ENCODE measurements at places on chromosomes 13 and 19.

DNA sequence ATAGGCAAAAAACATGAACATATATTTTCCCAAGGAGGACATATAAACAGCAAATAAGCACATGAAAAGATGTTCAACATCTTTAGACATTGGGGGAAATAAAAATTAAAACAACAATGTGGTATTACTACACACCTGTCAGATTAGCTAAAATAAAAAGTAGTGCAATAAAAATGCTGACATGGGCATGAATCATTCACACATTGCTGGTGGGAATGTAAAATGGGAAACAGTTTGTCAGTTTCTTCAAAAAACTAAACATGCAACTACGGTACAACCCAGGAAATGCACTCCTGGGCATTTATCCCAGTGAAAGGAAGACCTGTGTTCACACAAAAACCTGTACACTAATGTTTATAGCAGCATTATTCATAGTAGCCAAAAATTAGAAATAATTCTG, 5.3 kb upstream of the SUCLA2 start:
- DNase-seq: no peak

DNA sequence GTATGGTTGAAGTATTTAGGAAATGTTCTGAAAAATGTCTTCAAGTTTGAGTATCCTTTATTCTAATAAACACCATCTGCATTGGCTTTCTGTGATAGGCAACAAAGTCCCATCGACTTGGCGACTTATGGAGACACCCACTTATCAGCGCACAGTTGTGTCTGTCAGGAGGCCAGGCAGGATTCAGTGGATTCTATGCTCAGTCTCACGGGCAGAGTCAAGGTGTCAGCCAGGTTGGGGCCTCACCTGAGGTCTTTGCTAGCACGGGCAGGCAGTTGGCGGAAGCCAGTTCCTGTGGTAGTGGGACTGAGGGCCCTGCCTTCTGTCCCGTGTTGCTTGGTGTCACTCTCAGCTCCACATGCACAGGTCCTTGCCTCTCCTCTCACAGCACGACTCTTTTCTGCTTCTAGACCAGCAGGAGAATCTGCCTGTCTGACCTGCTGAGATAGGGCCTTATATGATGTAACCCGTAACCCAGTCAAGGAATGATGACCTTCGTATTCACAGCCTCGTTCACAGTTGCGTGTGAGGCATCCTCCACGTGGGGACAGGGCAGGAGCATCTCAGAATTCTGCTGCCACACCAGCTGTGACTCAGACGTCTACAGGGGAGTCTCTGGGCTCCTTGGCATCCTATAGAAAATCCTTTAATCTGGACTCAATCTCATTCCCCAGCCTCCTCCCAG, 10.0 kb downstream of the CUL4A start:
- DNase-seq: no peak

- DNase-seq: no peak
These were observed 94.1 kb upstream of the SLC7A1 start for GRCh38 chr13:29689548-29689947.

- no peak for DNase-seq
These were observed 824 bp downstream of the TSEN34 start for GRCh38 chr19:54191811-54192453.

DNA sequence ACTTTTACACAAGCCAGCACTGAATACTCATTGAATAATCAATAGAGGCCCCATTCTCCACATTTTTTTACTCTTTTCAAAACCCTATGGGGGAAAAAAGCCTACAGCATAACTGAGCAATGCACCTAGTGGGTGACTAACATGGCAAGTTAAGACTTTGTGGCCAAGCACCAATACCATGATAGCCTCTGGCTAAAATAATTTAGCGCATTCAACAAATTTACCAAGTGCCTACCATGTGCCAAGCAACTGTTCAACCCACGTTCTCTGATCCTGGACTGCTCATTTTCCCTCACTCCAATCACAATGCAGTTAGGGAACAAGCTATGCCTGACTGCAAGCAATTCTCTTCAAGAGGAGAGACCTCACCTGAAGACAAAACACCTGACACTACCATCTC, 3.0 kb downstream of the ANKRD10 start:
- peak; percentile 21 for DNase-seq

DNA sequence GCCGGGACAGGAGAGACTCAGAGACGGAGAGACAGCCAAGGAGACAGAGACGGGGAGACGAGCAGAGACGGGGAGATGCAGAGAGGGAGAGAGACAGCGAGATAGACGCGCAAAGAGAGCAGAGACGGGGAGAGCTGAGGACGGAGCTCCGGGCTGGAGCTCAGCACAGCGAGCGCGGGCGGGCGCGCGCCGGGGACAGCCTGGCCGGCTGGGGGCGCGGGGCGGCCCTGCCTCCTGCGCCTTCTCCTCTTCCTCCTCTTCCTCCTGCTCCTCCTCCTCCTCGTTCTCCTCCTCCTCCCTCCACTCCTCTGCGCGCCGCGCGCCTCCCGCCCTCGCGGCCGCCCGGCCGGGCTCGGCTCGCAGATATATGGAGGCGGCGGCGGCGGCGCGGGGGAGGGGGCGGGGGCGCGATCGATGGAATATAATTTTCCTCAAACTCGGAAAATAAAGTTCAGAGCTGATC, at the start of gene ERFL:
Gene ERFL (minus strand): TSS at position 229 of the 463 bp plus-strand sequence. CDS start 15,530 bp downstream, outside the sequence.
- no peak for DNase-seq

GRCh38 chr19:2149980-2150793, 1.2 kb downstream of the AP3D1 start:
- peak; percentile 33 for DNase-seq

GRCh38 chr13:94515374-94515773, 35.9 kb upstream of the DCT start:
- no peak for DNase-seq

DNA sequence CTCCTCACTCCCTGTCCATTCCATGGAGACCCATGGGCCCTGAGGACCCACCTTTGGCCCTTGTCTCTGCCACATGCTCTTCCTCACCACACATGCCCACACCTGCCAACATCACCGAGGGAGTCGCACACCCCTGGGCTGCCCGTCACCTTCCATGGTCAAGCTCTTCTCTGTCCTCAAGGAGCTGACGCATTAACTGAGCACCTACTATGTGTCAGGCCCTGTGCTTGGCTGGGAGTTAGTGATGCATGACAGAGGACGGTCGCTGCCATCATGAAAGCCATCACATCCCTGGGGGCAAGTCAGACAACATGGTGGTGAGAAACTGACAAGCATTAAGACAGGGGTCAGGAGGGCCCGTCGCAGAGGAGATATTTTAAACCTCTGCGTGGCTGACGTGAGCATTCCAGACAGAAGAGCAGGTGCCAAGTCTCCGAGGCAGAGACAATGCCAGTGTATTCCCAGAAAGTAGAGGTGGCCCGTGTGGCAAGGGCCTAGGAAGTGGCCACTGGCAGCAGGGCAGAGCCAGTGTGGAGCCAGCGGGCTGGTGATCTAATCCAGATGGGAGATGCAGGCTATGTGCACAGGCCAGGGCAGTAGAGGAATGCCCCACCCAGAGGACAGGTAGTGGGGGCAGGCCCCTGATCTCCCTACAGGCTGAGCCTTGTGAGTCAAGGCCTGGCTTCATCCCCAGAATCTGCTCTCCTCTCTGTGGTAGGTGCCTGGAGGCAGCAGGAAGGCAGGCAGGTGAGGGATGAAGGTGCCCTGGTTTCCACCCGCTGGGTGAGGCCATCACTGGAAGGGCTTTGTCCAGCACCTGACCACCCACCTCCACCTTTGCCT, 21.2 kb downstream of the ELAVL1 start:
- no peak for DNase-seq

- no peak for DNase-seq
These were observed 310.6 kb downstream of the DCT start for GRCh38 chr13:94168783-94169453.

DNA sequence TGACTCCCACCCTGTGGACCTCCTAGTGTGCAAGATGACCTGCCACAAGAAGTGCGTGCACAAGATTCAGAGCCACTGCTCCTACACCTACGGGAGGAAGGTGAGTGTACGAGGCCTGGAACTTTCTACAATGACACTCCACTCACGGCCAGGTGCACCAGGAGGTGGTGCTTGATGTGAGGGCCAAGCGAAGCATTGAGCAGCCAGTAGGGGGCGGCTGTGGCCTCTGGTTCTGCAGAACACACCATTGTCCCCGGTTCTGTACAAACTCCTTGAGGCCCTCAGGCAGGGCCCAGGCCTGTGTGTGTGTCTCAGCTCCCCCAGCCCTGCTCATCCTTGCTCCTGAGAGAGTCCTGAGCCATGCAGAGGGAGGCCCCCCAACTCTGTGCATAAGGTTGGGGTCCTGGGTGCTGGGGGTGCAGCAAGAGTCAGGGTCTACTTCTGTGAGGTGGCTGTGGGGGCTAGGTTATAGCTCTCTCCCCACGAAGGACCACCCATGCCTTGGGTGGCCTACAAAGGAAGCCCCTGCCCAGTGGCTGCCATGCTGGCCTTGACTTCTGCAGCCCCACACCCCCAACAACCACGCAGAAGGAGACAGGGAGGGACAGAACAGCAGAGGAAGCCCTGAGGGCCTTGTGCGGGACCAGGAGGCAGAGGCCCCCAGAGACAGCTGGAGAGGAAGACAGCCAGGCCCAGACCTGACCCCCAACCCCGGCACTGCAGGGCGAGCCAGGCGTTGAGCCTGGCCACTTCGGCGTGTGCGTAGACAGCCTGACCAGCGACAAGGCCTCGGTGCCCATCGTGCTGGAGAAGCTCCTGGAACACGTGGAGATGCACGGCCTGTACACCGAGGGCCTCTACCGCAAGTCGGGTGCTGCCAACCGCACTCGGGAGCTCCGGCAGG, 9.7 kb upstream of the USE1 start:
- DNase-seq: peak; percentile 52

- DNase-seq: no peak
These were observed 108.3 kb downstream of the SLITRK1 start for GRCh38 chr13:83773961-83774360.

DNA sequence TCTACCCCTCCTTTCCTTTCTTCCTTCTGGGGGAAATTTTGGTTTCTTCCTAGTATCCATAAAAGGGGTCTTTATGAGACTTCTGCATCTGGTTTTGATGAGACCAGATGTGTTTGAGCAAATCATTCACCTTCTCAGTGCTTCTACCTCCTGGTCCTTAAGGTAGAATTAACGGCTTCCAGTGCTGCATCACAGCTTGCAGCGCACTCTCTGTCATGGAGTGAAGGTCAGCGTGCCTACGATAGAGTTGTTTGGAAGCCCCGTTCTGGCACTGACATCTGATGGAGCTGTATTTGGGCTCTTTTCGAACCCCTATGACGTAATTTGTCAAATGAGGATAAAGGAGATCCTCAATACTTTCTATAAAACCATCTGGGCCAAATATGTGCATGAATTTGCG, 164.2 kb downstream of the MTUS2 start:
- no peak for DNase-seq

DNA sequence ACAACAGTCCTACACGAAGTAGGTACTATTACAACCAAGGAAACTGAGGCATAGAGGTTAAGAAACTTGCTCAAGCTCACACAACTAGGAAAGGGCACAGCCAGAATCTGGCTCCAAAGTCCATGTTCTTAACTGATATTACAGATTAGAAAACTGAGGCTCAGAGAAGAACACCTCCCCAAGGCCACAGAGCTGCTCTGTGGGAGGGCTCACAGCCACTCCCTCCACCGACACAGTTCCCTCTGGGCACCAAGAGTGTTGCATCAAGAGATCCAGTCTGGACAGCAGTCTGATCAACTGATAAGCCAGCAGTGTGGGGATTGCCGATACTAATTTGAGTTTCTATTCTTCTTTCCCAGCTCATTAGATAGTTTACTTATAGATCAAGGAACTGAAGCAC, 29.5 kb downstream of the SLC15A1 start:
- no peak for DNase-seq

GRCh38 chr13:44142941-44143665, 230.5 kb upstream of the SERP2 start:
- DNase-seq: peak; percentile 47

- no peak for DNase-seq
These were observed 116.5 kb downstream of the GPC6 start for GRCh38 chr13:93343097-93343496.

DNA sequence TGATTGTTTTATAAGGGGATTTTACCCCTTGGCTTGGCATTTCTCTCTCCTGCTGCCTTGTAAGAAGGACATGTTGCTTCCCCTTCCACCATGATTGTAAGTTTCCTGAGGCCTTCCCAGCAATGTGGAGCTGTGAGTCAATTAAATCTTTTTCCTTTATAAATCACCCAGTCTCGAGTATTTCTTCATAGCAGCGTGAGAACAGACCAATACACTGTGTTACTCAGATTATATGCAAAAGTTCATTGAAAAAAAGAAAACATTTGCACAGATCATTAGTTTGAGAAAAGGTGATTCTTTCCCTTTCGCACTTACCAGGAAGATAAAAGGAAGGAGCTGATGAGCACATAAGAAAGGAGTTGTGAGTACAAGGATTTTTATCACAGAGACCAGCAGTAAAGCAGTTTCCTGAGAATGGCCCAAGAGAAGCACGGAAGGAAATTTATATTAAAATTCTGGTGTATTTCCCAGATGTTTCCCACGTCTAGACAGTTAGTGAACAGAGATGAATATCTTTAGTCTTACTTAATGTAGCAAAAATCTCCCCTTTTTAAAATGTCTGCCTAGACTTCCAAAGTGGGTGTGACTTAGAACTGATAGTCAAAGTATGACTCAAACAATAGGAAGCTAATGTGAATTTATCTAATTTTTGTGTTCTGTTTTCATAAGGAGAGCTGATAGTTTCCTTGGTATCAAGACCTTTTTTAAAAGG, 431.8 kb upstream of the SGCG start:
- no peak for DNase-seq

DNA sequence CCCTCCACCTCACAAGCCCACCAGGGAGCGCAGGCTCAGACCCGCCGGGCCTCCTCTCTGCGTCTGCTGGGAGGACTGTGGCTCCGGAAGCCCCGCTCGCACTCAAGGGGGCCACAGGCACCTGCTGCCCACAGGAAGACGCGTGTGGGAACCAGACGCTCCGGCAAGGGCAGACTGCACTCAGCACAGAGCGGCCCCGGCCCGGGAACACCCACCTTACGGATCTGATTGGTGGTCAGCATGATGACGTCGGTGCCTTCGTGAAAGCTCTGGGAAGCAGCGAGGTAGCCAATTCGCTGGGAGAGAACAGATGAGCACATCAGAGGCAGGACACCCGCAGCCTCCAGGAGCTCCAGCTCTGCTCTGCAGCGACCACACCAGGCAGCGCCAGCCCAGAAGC, 14.6 kb downstream of the AP3D1 start:
- DNase-seq: no peak

DNA sequence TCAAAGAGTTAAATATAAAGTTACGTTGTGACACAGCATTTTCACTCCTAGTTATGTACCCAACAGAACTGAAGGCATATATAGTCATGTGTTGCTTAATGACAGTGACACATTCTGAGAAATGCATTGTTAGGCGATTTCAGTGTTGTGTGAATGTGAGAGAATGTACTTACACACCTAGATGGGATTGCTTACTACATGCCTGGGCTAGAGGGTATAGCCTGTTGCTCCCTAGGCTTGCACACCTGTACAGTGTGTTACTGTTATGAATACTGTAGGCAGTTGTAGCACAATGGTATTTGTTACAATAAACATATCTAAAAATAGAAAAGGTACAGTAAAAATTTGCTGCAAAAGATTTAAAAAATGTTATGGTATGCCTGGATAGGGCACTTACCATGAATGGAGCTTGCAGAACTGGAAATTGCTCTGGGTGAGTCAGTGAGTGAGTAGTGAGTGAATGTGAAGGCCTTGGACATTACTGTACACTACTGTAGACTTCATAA, 89.2 kb downstream of the DHRS12 start:
- DNase-seq: peak; percentile 54
